Renal cortex interstitium (tissue), 15 donors: ENCODE measurements at places on chromosomes 7 and 10.

GRCh38 chr10:97939446-97939990 is 89.9 kb downstream of the GOLGA7B start:
- DNase-seq, result no peak

DNA sequence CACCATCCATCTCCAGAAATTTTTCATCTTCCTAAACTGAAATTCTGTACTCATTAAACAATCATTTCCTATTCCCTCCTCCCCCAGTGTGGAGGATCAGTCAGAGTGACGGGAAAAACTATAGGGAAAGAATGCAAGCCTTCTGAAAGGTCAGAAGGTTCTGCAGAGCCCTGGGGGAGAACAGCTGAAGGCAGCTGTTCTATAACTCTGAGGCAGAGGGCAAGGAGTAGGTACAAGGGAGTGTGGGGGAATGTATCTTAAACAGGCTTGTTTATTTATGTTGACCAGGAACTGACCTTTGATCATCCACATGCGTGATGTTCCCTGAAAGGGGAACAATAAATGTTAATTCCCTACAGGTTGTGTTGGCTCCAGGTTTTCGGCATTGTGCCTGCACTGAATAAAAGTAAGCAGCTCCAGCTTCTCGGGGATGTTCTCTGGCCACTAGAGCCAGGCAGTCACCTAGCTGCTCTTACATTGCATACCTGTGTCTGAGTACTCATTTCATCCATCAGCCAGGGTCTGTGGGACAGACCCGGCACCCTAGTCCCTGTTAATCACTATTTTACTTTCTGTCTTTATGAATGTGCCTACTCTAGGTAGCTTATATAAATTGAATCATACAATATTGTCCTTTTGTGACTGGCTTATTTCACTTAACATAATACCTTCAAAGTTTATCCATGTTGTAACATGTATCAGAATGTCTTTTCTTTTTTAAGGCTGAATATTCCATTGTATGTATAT is 5.8 kb downstream of the IFIT1 start:
- no peak for DNase-seq

GRCh38 chr7:77504951-77505350 is 32.1 kb upstream of the PTPN12 start:
- no peak for DNase-seq

GRCh38 chr10:11264296-11265048 is 246.8 kb downstream of the CELF2 start:
- DNase-seq, result no peak

DNA sequence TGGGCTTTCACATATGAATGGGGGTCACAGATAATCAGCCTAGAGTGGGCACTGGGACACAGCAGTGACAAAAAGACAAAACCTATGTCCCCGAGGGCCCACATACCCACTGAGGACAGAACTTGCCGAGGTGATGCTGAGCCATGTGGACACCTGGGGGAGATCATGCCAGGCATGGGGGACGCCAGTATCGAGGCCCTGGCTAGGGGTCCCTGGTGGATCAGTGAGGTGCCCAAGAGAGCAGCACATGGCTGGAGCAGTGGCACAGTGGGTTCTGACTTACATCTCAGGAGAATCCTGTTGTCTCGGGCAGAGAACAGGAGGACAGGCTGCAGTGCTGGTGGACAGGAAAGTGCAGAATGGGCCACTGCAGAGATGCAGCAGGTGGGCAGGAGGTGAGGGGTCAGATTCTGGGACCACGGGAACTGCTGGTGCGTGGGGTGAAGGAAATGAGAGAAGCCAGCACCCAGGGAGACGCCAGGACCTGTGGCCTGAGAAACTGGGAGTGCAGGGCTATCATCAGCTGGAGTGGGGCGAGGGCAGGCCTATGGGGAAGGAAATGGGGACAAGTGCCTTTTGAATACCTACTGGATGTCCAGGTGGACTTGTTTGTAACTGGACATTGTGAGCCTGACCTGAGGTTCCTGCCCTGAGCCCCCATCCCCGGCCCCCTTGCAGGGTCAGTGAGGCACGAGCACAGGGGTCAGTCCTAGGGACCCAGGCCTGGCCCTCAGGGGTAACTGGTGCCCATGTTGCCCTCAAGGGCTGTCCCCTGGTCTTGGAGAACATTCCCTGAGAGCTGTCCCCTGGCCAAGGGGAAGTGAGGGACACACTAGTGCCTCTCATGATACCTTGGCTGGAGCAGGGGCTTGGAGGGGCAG is 91.2 kb upstream of the RET start:
- no peak for DNase-seq

GRCh38 chr10:116237970-116238369 is 35.0 kb downstream of the GFRA1 start:
- DNase-seq, result no peak

DNA sequence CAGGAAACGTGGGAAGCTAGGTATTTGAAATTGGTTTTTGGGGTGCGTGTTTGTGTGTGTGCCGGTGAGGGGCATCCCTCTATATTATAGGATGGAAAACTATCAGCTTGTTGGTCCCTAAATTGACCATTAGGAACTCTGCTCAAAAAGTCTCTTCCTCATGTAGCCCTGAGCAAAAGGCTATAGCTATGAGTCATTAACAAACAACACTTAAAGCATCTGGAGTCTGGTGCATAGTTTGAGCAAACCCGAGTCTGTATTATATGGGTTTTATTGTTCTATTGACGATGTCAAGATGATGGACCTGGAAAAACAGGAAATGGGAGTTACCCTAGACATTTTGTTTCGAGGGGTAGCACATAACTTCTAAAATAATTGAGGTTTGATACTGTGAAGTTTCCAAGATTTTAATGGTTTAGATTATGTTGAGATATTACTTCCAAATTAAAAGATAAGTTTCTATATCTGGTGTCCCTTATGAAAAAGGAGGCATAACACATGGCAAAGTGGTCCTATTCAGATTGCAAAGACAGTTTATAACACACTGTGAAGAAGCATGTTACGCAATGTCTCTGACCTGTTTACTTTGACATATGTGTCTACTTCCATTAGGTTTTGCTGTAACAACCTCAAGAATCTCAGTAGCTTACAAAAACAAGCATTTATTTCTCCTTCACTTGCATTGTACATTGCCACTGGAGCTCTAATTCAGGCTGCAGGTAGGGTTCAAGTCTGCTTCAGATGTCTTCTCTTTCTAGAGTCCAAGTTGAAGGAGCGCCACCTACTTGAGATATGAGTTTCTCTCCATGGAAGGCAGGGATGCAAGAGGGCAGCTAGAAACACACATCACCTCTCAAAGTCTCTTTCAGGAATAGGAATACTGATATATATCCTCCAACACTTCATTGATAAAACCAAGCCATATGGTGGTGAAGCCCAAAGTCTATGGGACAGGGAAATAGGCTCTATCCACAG is 357.7 kb downstream of the PHF14 start:
- DNase-seq, result no peak

GRCh38 chr10:112835217-112835715 is 114.8 kb upstream of the TCF7L2 start:
- DNase-seq, result no peak

GRCh38 chr7:112143582-112143981 is 62.6 kb downstream of the DOCK4 start:
- no peak for DNase-seq

DNA sequence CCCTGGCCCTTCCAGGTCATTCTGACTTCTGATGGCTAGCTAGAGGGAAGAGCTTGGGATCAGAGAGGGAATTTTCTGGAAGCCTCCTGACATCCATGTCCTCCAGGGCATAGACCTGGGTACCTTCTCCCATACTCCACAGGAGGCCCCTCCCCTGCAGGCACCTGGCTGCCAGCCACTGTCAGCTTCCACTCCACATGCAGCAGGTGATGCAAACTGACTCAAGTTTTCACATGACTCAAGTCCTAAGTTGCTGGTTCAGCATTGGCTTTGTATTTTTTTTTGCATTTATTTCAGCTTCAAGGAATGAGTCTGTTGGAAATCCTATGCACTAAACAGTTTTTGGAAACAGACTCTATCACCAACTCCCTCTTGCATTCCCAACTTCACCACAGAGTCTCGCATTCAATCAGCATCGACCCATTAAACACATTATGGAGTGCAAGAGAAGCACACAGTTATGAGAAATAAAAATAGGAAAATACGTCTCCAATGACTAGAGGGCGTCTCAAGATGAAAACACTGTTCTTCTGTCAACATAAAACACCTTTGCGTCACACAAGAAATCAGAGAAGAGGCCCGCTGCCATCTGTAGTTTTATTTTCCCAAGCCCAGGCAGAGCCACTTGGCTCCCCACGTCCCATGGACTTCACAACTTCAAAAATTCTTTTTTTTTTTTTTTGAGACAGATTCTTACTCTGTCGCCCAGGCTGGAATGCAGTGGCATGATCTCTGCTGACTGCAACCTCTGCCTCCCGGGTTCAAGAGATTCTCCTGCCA is 362.6 kb upstream of the MGMT start:
- no peak for DNase-seq

DNA sequence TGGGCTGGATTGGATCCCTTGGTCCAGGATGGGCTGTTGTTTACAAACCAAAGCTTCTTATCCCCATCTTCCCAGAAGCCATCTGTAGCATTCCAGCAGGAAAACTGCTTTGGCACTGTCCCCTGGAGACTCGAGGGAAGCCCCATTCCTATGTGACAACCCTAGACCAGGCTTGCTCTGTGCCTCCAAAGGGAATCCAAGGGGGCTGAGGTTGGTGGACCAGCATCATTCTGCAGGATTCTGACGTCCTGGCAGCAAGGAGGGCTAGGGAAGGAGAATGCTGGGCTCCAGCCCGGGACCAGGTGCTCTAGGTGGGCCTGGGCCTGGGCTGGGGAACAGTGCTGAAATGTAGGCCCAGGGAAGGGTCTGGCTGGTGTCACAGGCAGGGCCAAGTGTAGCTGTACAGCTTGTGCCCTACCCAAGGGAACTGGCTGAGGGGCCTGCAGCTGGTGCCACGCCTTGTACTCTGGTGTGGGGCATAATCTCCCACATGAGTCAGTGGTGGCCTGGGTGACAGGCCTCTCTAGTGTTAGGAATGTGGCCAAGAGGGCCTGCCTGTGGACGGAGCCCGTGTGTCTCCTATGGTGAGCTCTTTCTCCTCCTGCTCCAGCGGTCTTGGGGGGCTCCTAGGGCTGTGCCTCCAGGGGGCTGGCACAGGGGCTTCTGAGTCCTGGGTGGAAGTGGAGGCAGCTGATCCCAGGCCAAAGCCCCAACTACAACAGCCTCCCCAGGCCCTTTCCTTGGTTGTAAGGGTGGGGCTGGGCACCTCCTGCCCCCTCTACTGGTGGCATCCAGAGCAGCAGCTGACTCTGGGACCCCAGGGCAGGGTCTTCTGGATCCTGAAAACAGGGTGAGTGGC is 25.2 kb downstream of the TRIM8 start:
- DNase-seq, result no peak

- no peak for DNase-seq
Measured at GRCh38 chr7:1924258-1924817, 254.3 kb downstream of the ELFN1 start.

GRCh38 chr7:132655131-132655727 is 79.0 kb upstream of the PLXNA4 start:
- peak; percentile 10 for DNase-seq

- no peak for DNase-seq
Measured at GRCh38 chr7:72003236-72003635, 408.9 kb downstream of the CALN1 start.

GRCh38 chr7:141317033-141317585 is 234.1 kb upstream of the AGK start:
- DNase-seq, result no peak
